ENCODE measurements at places on chromosomes 2 and 18.

GRCh38 chr2:191676790-191677645 lies 918 bp upstream of the NABP1 start:
- DNase-seq: peak; percentile 95

- DNase-seq: no peak
These were observed 36.0 kb upstream of the VRK2 start for GRCh38 chr2:58010599-58010998.

DNA sequence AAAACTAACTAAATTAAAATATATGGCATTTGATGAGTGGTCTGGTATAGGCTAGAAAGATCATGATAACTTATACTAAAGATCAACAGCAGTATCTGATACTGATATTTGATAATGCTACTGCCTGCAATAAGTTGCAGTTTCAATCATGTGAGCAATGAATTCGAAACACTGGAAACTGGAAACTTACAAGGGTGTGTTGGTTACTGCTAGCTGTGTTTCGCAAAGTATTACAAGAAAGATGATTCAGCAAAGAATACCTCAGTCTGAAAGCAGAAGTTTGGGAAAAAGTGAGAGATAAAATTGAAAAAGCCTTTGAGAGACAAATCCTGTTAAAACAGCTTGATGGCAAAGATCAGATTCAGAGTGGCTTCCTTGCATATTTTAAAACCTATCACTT lies 294.5 kb downstream of the CCDC178 start:
- DNase-seq: peak; percentile 89

DNA sequence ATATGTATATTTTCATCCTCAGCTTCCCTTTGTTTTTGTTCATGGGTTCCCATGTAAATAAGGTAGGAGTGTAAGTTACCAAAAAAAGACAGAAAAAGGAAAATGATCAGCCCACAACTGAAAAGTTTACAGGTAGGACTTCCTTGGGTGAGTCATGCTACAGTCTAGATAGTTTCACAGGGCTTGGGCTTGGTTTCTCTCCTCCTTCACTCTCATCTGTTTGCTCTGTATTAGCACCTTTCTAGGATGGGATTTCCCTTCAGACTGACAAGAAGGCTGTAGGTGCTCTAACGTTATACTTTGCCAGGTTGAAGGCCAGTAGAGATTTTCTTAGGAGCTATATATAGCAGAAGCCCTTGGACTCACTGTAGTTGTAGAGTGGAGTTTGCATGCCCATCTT lies 57.9 kb downstream of the FAM171B start:
- no peak for DNase-seq

GRCh38 chr2:236082061-236082460 lies 86.1 kb downstream of the GBX2 start:
- no peak for DNase-seq

DNA sequence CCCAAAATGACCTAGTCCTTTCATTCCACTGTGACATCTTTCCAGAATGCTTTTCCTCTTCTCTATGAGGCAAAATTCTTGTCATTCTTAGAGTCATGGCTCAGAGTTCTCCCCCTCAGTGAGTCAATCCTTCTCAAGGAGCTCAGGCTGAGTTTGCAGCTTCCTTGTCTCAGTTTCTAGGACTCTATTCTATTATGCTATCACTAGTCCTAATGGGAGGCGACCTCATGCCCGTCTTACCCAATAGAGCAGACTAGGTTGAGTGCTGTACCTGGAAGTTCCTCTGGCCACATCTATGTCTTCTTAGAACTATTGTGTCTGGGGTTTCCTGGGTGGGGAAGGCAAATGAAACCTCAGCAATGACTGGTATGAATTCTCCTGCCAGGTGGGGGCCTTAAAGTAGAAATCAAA lies 51.5 kb downstream of the HAUS1 start:
- no peak for DNase-seq

DNA sequence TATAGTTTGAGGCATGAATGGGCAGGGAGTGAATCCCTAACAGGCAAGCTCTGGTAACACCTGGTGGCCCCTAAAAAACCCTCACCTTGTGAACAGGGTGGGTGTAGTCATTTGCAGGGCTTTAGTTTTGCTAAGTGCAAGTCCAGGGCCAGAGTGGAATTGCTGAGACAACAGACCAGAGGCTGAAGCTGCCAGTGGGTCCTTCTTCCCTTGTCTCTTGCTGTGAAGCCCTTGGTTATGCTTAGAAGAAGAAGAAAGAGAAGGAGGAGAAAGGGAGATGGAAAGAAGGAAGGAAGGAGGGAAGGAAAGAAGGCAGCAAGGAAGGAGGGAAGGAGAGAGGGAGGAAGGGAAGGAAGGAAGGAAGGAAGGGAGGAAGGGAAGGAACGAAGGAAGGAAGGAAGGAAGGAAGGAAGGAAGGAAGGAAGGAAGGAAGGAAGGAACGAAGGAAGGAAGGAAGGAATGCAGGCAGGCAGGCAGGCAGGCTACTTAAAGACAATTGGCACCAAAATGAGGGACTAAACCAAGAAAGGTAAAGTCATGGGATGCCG lies 45.8 kb downstream of the SMAD7 start:
- DNase-seq: no peak

GRCh38 chr18:73164430-73164829 lies 296.6 kb upstream of the NETO1 start:
- no peak for DNase-seq

Measured in inflammatory macrophage treated with lipopolysaccharide for 4 hours (primary cell).